ENCODE measurements at places on chromosomes 1 and 21.

DNA sequence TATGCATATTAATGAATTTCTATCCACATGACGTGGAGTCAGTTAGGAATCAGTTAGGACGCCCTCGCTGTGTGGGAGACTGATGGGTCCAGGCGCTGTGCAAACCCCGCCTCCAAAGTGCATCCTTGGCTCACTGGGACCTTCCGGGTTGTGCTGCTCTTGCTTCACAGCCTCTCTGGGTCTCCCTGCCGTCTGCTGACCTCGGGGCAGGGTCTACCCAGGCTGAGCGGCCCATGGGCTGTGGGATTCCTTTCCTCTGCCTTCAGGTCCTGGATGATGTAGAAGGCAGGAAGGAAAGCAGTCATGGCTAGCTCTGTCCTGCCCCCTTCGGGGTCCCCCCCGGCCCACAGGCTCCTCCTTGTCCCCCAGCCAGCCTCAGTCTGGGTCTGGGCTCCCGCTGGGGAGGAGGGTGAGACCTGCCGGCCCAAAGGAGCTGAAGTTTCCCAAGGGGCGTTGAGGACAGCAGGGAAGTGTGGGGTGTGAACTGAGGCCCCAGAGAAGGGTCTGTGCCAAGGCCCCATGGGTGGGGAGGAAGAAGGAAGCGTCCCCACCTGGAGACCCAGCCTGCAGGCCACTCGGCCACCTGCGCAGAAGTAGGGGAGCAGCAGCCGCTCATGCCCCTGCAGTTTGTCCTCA, 24.6 kb upstream of the CDK11A start:
- no peak for DNase-seq

DNA sequence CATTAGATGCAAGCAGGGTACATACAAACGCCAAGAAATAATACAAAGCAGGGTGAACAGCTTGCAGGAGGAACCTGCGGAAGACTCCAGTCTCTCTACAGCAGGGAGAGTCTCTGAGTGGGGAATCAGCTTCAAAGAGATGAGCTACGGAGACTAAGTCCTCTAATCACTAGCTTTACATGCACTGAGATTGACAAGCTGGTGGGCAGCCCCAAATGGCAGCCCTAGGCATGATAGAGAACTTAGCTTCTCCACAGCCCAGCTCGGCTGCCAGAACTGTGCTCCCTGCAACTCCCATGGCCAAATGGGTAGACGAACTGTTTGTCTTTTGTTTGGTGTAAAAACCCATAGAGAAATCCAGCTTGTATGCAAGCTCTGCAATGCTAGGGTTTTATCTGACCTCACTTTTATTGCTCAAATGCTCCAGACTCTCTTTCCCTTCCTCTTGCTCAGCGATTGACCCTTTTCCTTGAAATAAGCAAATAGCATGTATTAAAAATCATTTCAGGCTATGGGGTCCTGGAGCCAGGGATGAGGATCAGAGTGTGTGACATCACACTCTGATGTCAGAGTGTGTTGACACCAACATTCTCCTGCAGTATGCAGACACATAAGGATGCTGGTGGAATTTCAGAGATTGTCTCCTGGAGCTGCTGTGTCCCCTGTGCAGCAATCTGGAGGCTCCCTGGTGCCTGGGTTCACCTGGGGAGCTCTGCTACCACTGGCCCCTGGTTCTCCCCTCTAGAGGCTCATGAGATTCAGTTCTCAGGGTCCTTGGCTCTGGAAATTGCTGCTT, 238.5 kb downstream of the TTLL7 start:
- DNase-seq, result no peak

DNA sequence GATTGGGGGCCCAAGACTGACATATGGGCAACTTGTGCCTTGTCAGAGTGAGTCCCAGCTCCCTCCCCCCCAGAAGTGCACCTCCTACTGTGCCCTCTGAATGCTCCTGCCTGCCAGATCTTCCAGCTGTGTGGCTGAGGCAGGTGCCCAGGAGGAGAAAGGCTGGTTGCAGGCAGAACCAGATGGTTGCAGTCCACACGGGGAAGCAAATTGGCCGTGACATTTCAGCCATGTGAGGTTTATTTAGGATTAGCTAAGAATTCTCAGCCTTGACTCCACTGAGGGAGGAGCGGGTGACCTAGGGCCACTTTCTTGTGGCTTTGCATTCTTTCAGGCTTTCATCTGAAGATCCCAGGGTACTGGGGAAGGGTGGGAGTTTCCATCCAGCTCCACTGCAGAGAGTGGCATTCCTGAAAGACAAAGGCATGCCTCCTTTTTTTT, 33.8 kb downstream of the PEX14 start:
- no peak for DNase-seq

- DNase-seq, result no peak
These were observed 30.8 kb upstream of the GTF2B start for GRCh38 chr1:88922214-88922613.

- DNase-seq, result no peak
These were observed 145.9 kb upstream of the KAZN start for GRCh38 chr1:14452551-14452950.

GRCh38 chr1:198496216-198497143, 44.0 kb downstream of the ATP6V1G3 start:
- DNase-seq, result no peak

GRCh38 chr1:94438692-94439276, 20.6 kb downstream of the ABCD3 start:
- no peak for DNase-seq

DNA sequence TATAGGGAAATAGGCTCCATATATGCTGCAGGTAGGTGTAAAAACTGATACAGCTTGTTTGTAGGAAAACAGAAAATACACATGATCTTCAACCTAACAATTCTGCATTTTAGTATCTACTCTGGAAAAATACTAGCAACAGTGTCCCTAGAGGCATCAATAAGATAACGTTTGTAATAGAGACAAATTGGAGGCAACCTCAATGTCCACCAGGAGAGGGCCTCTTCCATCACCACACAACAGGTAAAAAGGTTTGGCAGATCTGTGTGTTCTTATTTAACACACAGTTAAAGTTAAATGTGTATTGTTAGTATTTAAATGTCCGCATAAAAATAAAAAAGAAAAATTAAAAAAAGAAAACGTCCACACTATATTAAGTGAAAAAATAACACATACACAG, 5.4 kb downstream of the EIF2D start:
- DNase-seq, result no peak
